ENCODE measurements at places on chromosomes 4 and X. TPM values are rescaled to one million over a fixed set of nuclear protein-coding genes. Genes with fewer than 3 reads are reported as not detected.

DNA sequence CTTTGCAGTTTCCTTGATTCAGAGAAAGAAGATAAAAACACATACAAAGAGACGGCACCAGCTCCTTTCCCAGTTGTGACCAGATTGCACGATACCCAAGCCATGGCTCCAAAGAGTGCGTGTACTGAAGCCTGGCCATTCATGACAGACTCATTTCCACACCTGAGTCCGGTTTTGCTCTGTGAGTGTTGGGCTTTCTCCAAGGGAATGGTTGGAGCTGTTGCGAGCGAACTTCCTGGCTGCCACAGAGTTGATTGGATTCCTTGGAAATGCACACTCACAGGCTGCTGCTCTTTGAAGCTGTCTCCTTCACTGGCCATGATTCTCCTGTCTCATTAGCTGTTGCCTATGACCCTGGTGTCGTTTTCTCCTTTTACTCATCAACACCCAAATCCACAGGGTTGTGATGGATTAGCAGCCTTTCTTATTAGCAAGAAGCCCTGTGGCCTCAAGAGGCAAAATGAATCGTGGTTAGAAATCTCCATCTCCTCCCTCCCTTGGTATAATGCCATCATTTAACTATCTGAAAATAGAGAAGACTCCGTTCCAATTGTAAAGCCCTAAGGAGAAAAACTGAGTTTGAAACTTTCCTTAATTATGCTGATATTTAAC, 43.9 kb upstream of the BBS12 start:
- no peak overlapping the region for H3K4me3 ChIP-seq
- no peaks in the 10 kb centered on the region for H3K4me1 ChIP-seq
- H3K27ac ChIP-seq = no peak overlapping the region
- peaks cover 2% of the 10 kb centered on the region for H3K27me3 ChIP-seq

DNA sequence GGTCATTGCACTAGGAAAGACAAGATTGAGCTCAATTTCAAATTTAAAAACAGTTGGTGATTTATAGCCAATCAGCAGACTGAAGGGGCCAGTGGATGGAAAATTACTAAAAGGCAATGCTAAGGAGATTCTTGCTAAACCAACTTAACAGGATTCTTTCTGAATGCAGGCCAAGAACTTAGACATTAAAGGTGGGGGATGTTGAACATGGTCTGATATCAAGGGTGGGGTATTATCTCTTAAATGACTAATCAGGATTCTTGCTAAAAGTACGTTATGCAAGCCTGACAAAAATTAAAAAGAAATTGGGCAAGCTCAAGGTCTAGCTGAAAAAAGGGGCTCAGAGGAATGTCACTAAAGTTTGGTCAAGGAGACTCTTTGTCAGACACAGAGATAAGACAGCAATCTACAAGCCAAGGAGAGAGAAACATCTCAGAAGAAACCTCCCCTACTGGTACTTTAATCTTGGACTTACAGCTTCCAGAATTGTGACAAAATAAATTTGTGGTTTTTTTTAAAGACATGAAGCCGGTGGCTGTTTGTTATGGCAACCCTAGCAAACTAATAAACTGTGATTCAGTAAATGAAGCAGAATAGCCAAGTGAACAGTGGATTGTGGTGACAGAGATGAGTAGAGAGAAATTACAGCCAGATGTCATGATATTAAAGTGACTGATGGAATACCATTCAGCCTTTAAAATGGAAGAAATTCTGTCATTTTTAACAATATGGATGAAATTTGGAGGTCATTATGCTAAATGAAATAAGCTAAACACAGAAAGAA, 120.3 kb upstream of the KLHL4 start:
- no peaks in the 10 kb centered on the region for H3K36me3 ChIP-seq
- no peaks in the 10 kb centered on the region for H3K27me3 ChIP-seq
- no peak for DNase-seq
- no peaks in the 10 kb centered on the region for H3K4me1 ChIP-seq
- H3K4me3 ChIP-seq = no peak overlapping the region

DNA sequence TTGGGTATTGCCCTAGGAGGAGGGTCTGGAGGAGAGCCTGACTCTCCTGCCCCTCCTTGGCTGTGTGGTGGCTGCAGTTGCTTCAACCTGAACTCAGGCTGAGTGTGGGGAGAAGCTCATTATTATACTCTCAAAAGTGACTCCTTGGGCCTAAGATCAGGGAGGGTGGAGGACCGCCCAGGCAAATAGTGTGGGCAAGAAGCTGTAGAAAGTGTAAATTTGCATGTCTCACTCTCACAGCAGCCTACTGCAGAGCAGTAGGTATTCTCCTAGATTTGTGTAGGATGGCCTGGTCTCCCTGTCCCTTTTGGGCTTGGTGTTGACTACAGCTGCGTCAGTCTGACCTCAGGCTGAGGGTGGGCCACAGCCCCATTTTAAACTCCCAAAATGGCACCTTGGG, 156.1 kb downstream of the ZNF330 start:
- H3K27ac ChIP-seq = no peak overlapping the region
- H3K4me3 ChIP-seq = no peak overlapping the region
- no peaks in the 10 kb centered on the region for H3K36me3 ChIP-seq
- peaks cover 8% of the 10 kb centered on the region for H3K27me3 ChIP-seq
- DNase-seq = no peak
- H3K4me1 ChIP-seq = no peaks in the 10 kb centered on the region

DNA sequence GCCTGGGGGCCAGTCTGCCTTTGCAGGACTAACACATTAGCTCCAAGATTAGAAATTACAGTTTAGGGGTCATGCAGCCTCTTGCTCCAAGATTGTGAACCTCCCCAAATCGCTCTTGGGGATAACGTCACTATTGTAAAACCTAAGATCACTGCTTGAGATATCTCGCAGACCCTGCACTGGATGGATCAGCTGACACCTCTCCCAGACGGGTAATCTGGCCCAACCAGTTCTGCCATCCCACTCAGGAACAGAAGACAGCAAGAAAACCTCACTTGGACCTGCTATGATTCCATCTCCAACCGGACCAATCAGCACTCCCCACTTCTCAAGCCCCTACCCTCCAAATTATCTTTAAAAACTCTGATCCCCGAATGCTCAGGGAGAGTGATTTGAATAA, 431.2 kb downstream of the GPM6A start:
- H3K4me1 ChIP-seq = no peaks in the 10 kb centered on the region
- H3K27me3 ChIP-seq = no peaks in the 10 kb centered on the region
- H3K4me3 ChIP-seq = no peak overlapping the region

- no peak overlapping the region for H3K27ac ChIP-seq
- peaks cover 7% of the 10 kb centered on the region for H3K36me3 ChIP-seq
- no peak overlapping the region for H3K4me3 ChIP-seq
These were observed 5.1 kb downstream of the NUDT9 start for GRCh38 chr4:87427518-87427868.

- no peak overlapping the region for H3K27ac ChIP-seq
- DNase-seq = no peak
- H3K27me3 ChIP-seq = no peaks in the 10 kb centered on the region
These were observed 62.1 kb downstream of the GALNTL6 start for GRCh38 chr4:171875291-171875690.

JAKMIP1 gene
- 0.13 TPM for total RNA-seq

FAM236B gene
- total RNA-seq = not detected
